ENCODE measurements at places on chromosomes 12 and 14.

GRCh38 chr12:117986705-117987469, 18.1 kb upstream of the KSR2 start:
- peak; percentile 43 for DNase-seq

DNA sequence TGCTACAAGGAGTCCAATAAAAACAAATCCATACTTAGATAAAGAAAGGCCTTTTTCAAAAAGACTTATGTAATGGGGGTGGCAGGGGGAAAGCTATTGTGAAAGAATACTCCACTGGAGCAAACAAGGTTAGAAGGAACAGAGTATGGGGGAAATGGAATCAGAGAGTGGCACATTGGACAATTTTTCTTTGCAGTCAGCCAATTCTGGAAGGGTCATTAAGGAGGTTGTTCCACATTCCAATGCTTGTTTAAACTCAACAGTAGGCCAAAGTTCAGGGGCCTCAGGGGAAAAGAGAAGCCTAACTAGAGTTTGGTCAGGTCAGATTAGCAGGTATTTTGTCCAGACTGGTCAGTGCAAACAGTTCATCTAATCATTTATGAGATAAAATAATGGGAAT, 105.2 kb upstream of the RESF1 start:
- DNase-seq: peak; percentile 22

- DNase-seq: no peak
These were observed 423 bp downstream of the FGD6 start for GRCh38 chr12:95216711-95217376.

GRCh38 chr12:93785249-93786010, 108.3 kb downstream of the CRADD start:
- peak; percentile 93 for DNase-seq

DNA sequence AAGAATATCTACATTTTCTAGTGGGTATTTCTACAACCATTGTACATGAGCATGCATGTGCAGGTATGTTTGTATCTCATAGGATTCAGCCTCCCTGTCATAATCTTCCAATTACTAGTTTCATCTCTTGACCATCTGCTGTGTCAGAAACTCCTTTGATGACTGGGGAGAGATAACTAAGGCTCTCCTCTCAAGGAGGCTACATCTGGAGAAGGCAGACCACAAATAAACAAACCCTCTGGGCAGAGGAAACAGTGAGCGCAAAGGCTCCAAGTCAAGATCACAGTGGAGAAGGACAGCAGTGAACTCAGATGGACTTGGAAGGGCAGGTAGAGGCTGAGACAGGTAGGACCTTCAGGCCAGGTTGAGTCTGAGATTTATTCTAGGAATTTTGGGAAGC, 166.4 kb downstream of the PELI2 start:
- DNase-seq: no peak

DNA sequence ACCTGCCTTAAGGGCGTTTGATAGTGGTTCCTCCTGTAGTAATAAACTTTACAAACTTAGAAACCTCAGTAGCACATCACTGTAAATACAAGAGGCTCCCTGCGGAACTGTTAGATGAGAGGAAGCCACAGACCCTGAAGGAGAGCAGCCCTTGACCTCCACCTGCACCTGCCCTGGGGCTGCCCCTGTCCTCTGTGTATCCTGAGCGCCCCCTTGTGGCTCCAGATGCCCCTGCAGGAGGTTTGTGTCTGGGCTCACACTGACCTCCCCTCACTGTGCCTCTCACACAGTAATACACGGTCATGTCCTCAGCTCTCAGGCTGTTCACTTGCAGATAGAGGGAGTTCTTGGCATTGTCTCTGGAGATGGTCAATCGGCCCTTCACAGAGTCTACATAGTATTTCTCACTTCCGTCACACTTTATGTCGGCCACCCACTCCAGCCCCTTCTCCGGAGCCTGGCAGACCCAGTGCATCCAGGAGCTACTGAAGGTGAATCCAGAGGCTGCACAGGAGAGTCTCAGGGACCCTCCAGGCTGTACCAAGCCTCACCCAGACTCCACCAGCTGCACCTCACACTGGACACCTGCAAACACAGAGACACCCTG, 1059.8 kb downstream of the TMEM121 start:
- peak; percentile 57 for DNase-seq

DNA sequence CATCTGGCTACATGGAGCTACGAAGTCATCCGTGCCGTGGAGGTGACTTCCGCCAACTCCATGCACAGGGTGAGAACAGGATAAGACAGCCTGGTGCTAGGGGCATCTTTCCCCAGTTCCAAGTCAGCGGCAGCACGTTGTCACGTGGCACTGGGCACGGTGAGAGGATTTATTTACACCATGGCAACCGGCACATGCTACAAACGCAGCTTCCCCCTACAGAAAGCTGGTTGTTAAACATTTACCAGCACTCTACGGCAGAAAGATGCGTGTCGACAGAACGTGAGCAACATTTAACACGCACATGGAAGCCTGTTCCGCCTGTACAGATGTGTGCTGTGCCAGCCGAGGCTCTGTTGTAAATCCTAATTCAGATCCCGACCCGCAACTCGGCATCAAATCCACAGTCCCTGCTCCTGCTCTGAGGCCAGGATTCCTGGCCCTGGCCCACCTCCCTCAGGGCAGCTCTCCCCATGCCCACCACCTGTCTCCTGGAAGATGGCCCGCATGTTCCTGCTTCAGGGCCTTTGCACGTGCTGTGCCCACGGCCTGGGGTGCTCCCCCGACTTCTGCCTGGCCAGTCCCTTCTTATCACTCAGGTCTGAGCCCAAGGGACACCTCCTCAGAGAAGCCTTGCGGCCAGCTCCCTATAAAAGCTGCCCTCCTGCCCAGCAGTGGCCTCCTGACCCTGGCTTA, 114.1 kb downstream of the RFLNA start:
- no peak for DNase-seq

DNA sequence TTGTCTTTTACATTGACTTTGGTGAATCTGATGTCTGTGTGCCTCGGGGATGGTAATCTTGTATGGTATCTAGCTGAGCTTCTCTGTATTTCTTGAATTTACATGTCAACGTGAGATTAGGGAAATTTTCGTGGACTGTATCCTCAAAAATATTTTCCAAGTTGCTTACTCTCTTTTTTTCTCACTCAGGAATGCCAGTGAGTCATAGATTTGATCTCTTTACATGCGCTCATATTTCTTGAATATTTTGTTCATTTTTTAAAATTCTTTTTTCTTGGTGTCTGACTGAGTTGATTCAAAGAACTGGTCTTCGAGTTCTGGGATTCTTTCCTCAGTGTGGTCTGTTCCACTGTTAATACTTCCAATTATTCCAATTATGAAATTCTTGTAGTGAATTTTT, 207.7 kb downstream of the RAD51B start:
- DNase-seq: no peak

DNA sequence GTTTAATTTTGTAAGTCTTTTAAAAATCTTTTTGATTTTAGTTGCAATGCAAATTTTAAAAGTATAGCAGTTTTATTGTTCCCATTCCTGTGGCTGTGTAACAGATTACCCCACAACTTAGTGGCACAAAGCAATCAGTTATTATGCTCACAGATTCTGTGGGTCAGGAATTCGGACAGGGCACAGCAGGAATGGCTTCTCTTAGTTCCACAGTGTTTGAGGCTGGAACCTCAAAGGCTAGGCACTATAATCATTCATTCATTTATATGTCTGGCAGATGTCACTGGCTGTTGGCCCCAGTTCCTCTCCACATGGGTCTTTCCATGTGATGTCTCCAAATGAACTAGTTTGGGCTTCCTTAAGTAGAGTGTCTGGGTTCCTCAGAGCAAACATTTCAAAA, 193.3 kb downstream of the RAD51B start:
- no peak for DNase-seq

DNA sequence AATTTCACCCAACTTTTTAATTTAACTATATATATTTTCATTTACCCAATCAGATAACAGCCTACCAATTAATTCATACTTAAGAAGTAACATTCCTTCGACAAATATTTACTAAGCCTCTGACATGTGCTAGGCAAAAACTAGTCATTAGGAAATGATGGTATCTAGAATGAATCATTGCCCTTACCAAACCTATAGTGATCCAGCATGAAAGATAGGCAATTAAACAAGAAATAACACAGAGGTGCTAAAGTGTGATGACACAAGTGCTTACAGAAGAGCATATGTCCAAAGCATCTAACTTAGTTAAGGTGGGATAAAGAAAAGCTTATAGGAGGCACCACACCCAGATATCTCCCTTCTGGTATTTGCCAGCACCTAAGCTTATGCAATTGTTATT, 166.5 kb upstream of the RASSF8 start:
- DNase-seq: no peak

GRCh38 chr12:129594098-129594497, 309.7 kb downstream of the TMEM132D start:
- DNase-seq: no peak

DNA sequence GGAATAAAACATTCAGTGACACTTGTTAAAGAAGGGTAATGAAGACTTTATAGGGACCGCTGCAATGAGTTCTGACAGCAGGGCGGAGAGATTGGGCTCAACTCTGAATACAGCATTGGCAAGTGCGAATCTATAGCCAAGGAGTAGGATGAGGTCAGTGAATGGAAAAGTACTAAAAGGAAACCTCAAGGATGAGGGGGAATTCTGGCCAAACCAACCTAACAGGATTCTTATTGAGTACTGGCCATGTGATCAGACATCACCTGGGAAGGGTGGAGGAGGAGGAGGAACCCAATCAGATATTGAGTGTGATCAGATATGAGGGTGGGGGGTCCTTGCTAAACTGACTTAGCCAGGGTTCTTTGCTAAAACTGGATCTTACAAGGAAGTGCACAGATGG, 31.0 kb downstream of the DRAM1 start:
- DNase-seq: no peak

GRCh38 chr14:35986219-35986573, 160.1 kb downstream of the BRMS1L start:
- no peak for DNase-seq

- DNase-seq: peak; percentile 75
These were observed 102.7 kb upstream of the TBX5 start for GRCh38 chr12:114508529-114509129.

- no peak for DNase-seq
These were observed 61.7 kb upstream of the DDX11 start for GRCh38 chr12:31011746-31012566.

DNA sequence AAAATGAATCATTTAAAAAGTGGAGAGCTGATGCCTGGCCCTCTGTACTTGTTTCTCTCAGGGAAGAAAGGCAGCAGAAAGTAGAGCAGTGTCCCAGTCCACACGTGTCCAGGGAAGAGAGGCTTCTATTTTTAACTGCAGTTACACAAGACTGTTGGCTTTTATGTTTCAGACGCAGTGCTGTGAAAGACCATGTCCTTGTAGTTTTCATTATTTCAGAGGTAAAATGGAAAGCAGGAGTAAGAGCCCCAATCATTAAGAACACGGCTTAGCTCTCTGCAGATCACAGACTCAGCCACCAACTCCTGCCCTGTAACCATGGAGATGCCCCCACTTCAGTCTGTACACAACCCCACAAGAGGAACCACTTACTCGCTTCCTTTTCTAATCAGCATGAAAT, 336.3 kb downstream of the DAD1 start:
- no peak for DNase-seq

DNA sequence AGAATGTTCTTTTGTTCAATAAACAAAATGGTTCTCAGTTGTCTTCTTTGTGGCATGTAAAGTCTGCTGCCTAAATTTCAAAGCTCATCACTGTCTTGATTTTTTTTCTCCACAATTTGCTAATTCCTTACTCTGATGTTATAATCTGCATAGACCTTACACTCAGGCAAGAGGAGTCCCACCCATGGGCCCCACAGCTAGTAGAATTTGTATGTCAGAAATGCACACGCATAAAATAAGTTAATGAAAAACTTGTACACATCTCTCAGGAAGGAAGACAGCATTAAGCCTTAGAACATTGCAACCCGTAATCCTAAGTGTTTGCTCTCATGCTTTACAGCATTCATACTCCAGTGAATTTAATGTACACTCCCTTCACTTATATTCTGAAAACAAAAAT, 280.8 kb downstream of the ATXN7L3B start:
- DNase-seq: no peak

DNA sequence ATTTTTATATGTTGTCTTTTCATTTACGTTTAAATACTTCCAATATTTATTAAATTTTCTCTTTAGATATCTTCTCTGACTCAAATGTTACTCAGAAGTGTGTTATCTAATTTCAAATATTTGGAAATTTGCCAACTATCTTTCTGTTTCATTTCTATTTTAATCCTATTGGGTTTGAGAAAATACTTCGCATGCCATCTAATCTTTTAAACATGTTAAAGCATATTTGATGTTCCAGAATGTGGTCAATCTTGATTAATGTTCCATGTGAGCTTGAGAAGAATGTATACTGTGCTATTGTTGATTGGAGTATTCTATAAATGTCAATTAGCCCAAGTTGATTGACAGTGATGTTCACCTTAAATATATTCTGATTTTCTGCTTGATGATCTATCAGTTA, 11.9 kb upstream of the DCN start:
- no peak for DNase-seq

DNA sequence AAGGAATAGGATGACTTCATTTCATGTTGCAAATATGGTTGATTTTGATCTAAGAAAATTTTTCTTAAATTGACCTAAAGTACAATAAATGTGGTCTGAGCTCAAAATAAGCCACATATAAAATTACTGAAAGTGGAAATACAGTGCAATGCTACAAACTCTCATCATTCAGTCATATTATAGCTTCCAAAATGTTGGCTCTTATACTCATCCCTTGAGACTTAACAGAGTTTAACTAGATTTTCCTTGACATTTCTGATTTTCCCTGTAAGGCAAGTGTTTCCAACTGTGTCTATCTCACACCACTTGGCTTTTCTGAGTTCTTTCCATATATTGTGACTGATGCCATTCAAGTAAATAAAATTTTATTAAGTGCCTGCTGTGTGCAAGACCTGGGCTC, 123.7 kb upstream of the NTF3 start:
- DNase-seq: no peak

DNA sequence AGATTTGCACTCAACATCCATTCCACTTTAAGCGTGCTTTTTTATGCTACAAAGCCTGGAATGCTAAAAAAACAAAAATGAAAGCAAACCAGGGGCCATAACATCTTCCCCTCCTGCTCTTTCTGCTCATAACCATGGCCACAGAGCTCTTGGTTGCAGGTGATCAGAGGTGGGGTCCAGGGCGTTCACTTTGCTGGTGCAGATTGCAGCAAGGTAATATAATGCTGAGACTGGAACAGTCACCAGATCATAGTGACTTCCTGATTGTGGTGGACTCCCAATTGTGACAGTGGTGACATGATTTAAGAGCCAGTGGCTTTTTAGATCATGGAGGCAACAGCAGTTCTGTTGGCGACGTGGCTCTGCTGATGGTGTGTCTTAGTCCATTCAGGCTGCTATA, 115.0 kb upstream of the CPM start:
- DNase-seq: no peak

- no peak for DNase-seq
These were observed at the start of gene RASSF9 for GRCh38 chr12:85836197-85837090. TSS of gene RASSF9 (minus strand) at chr12:85836409. CDS start at chr12:85836201, 208 bp downstream.

DNA sequence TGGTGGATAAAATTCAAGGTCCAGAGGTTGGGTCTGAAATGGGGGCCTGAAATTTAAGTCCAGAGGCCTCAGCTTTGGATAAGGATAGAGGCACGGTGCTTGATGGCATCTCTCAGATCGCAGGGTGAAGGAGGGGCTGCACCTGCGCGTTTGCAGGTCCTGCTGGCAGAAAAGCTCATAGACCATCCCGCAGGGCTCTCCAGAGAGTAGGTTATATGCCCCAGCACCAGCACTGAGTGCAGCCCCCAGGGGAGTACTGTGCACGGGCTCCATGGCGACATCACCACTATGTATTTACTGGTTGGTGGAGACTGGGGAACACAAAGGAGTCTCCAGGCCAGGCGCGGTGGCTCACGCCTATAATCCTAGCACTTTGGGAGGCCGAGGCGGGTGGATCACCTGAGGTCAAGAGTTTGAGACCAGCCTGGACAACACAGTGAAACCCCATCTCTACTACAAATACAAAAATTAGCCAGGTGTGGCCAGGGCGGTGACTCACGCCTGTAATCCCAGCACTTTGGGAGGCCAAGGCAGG, 4.3 kb upstream of the CD63 start:
- no peak for DNase-seq

All from suppressor macrophage treated with lipopolysaccharide for 1 hour (primary cell).